ENCODE measurements at places on chromosomes 6 and 20.

DNA sequence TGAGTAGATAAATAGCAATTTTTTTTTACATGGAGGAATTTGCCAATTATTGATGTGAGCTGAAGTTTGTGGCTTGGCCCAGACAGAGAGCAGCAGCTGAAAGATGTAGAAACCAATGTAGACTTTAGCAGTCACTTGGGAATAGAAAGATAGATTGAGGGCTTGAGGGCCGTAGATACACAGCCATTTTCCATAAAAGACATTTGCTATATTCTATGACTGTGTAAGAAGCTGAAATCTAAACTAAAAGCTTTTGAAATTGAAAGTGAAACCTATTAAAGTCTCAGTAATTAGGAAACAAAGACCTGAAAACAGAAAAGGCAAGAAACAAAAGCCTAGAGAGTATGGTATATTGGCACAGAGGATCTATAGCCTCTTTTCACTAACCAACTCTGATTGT lies 332.7 kb downstream of the CENPW start:
- DNase-seq: no peak

GRCh38 chr6:80771941-80772340 lies 665.5 kb downstream of the BCKDHB start:
- DNase-seq: no peak

- no peak for DNase-seq
Measured at GRCh38 chr20:1415667-1416468, 23.0 kb upstream of the FKBP1A start.

- no peak for DNase-seq
Measured at GRCh38 chr6:148364056-148364824, 21.6 kb downstream of the SASH1 start.

- DNase-seq: no peak
Measured at GRCh38 chr20:46774943-46775560, 65.6 kb downstream of the SLC2A10 start.

DNA sequence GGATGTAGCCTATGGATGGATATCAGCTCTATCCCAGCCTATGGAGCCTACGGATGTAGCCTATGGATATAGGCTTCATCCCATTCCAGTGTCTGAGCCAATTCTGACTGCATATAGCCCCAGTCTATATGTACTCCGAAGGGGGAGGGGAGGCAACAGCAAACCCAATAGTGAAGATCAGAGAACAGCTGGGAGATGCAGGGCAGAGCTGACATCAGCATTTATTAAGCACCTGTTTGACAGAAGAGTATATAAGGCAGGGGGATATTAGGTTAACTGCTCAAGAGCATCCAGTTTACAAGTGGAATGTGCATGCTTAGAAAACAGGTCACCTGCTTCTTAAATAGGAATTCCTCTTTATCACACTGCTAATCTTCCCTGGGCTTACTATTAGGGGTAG lies 85.2 kb downstream of the TNFAIP3 start:
- DNase-seq: no peak

DNA sequence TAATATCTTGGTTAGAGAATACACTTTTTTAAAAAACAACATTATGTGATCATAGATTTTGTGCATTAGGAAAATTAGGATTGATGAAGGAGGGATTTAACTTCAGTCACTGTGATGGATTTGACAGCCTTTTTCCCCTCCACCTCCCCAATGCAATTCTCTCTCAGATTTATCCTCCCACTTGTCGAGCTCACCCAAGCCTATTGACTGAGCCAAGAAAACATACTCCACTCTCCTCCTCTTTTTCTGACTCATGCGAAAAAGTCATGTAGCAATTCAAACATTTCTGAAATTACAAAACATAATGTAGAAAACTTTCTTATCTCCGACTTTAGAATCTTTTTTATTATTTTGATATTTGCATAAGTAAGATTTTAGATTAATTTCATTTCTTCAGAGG lies 24.1 kb downstream of the KLHL32 start:
- no peak for DNase-seq

DNA sequence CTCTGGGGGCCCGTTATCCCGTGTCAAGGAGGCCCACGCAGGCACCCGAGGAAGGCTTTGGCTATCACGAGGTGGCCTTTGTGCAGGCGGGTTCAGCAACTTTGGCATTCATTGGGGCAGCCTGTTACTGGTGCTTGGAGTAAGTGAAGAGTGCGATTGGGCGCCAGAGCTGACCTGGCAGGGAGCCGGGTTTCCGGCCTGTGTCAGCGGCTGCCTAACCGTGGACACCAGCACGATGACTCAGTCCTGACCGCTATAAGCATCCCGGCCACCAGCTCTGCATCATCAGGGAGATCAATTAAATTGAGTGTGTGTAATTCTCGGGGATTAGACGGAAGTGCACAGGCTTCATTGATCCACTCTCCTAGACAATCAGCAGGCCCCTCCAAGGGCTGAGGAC lies 45.9 kb downstream of the CDH4 start:
- DNase-seq: no peak

DNA sequence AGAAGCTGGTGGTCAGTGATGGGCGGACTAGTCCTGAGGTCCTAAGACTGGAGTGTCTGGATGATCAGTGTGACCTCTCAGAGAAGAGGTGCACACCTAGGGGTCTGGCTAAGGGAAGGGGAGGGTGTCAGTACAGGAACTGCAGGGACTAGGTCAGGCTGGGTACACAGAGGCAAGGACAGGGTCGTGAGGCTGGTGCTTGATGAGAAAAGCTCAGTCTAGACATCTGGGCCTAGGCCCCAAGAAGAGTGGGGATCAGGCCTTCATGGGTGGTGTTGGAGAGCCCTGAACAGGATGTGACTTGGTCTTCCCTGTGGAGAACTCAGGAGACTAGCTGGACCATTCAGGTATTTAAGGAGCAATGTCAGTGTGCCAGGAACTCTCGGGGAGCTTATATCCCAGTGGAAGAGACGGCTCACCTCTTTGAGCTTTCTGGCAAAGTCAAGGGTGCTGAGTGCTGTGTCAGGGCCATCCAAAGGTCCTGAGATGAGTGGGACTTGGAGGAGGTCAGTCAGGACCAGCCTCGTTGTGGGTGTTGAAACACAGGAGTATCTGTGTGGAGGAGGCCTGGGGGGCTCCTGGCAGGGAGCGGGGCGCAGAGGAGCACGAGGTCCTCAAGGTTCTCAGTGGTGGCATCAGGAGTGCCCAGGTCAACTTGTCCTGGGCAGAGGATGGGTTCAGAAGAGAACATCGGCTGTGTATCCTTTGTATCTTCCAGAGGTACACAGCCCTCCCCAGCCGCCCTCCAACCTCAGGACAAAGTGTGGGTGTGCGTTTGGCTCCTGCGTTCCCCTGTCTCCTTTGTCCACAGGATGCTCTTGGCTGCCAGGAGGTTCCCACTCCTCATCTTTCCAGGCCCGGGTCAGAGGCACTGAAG lies 13.3 kb upstream of the MYT1 start:
- DNase-seq: no peak

DNA sequence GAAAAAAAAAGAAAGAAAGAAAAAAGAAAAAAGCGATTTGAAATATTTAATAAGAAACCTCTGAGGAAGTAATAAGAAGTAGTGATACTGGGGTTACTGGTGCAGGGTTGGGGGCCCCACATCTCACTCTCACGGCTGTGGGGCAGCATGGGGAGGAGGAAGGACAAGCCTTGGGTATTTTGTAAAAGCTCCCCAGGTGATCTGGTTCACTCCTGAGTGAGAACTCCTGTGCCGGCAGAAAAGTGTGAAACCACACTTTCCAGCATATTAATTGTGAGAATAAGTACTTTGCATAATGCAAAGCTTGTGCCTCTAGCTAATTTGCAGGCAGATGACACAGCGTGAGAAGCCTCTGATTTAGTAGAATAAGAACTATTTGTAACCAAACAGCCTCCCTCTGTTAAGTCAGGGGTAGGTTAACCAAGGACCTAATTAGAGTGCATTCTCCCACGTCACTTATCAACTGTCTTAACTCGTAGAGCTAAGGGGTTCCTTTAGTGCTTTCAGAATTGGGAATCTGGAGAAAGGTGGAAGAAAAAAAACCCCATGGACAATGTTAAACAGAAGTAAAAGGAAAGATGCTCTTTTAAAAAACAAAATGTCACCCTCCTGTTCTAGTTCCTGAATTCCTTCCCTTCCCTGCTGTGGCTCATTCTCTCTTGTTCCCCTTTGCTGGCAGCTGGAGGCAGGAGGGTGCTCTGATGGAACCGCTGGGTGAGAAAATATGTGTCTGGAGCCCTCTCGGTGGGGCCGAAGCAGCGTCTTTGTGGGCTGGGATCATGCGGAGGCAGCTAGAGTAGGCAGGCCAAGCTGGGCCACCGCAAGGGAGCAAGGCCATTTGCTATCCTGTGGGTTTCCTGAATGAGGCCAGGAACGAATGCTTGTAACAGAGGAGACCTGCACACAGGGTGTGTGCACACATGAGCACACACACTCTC lies 108.7 kb downstream of the FYN start:
- DNase-seq: peak; percentile 77

DNA sequence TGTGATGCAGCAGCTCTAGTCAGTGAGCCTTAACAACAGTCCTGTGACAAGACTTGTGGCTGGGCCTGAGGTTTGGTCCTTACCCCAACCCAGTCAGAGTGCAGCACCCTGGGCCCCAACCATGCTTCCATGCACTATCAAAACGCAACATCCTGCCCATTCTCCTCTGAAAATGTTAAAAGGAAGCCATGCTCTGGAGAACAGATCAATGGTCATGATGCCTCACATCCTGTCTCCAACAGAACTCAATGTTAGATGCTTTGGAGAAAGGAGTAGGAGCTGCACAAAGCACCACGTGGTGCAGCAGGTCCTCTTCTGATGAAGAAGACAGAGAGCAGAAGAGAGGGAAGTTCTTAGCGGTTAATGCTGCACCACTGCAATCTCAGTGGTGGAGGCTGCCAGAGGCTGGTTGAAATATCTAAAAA lies 41.9 kb downstream of the TRAM2 start:
- DNase-seq: peak; percentile 73

GRCh38 chr20:6075428-6076219 lies 21.8 kb upstream of the LRRN4 start:
- DNase-seq: no peak

DNA sequence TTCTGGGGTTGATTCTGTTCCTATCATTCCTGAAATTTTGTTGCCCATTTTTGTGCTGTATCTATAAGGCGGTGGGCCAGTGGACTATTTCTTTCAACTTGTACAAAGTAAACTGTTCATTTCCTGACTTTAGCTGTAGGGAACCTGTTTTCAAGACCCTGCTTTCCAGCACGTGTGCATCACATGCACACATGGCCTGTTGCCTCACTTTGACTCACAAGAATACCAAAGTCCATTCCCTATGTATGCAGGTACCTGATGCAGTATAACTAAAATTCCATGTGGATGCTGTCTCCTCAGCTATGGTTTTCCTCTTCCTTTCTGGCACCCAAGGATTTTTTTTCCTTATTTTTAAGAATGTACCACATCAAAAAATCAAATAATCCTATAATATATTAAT lies 284.1 kb upstream of the MANEA start:
- no peak for DNase-seq

GRCh38 chr6:47674673-47675072 lies 23.7 kb upstream of the ADGRF4 start:
- no peak for DNase-seq

- DNase-seq: no peak
Measured at GRCh38 chr20:48667889-48668413, 159.8 kb downstream of the PREX1 start.

GRCh38 chr20:49835031-49835430 lies 22.4 kb downstream of the SLC9A8 start:
- DNase-seq: no peak

DNA sequence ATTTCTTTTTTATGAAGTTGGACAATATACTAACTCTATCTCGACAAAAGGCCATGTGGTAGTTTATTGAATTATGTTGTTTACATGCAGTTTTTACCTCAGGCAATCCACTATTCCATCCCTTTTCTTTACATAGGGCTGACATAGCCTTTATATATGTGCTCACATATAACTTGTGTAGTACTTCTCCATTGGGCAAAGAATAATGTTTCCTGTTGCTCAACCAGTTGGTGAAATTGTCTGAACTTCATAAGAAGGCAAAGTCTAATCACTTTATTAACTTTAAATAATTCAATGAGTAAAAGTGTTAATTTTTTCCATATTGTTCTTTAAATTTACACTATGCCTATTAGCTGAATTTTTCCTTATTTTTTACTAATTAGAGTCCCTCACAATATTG lies 1272.1 kb downstream of the EPHA7 start:
- DNase-seq: no peak

DNA sequence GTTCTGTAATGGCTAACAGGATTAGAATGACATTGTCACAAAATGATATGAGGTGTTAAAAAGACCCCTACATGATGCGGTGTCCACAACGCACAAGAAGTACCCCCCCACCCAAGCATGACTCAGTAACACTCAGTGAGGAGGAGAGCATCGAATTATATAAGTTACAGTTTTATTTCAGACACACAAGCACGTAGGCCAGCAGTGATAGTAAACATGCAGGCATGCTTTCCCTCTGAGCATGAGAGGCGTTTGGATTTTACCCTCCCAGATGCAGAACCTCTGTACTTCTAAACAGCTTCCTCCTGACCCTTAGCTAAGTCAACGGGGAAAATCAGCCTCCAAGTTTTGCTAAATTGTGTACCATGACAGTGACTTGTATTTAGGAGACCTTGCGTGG lies 23.9 kb downstream of the GNAS start:
- DNase-seq: no peak

- no peak for DNase-seq
Measured at GRCh38 chr6:170253910-170254269, 37.0 kb downstream of the DLL1 start.

DNA sequence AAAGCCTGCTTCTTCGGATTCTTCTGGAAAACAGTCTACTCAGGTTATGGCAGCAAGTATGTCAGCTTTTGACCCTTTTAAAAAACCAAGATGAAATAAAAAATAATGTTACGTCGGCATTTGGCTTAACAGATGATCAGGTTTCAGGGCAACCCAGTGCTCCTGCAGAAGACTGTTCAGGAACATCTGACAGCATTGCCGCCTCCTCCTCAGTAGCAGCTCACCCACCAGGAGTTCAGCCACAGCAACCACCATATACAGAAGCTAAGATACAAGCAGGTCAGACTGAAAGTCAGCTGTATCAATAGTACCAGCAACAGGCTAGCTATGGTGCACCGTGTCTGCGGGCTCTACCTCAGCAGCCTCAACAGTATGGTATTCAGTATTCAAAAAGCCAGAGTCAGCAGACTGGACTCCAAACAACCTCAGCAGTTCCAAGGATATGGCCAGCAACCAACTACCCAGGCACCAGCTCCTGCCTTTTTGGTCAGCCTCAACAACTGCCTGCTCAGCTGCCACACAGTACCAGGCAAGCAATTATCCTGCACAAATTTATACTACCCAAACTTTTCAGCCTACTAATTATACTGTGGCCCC lies 51.9 kb downstream of the BTBD9 start:
- no peak for DNase-seq

GRCh38 chr6:38567436-38567835 lies 72.3 kb downstream of the BTBD9 start:
- peak; percentile 16 for DNase-seq

DNA sequence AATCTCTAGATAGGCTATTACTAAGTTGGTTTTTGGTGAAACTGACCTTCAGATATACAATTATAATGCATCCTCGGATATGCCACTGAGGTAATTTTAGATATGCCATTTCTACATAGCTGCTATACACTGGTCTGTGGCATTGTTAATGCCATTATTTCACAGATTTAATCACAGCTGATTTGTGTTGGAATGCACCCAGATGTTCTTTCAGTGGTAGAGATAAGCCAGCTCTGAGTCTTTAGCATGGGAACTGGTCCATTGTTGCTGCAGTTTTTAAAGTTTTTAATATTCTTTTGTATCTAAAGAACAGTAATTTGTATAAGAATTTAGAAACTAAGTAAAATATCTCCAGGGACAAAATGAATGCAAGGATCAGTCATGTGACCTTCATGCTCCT lies 6.8 kb downstream of the TMX4 start:
- DNase-seq: no peak

- peak; percentile 44 for DNase-seq
Measured at GRCh38 chr20:25058847-25059810, 1.2 kb upstream of the ACSS1 start.

Measured in activated CD4-positive, alpha-beta T cell treated with anti-CD3 and anti-CD28 coated beads for 36 hours (primary cell).